ENCODE measurements at places on chromosomes 5 and 9. TPM values are rescaled to one million over a fixed set of nuclear protein-coding genes. Genes with fewer than 3 reads are reported as not detected.

DNA sequence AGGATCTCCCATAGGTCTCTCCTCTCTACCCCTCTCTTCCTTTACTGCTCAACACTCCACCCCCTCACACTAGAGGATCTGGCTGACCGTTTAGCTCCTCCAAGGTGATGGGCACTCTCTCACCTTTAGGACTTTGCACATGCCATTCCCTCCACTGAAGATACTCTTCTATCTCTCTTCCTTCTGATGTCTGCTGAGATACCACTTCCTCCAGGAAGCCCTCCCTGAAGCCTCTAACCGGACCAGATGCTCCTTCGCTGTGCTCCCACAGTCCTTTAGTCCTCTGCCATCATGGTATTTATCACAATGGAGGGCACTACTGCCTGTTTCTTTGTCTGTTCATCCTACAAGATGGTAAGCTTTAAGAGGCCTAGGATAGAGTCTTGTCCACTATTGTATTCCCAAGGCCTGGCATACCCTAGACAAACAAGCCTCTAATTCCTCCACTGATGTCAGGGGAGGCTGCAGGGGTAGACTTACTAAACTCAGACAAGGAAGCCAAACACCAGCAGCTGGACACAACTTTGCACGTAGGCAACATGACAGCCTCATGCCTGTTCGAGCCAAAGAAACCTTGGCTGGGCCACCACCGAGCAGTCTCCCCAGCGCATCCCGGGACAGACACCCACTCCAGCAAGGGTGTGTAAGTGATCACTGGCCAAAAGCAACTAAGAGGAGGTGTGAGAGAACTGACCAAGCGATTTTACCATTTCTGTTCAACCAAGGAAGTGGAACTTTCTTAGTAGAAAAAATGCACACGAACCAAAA, 20.2 kb downstream of the ORM2 start:
- no peak for DNase-seq

DNA sequence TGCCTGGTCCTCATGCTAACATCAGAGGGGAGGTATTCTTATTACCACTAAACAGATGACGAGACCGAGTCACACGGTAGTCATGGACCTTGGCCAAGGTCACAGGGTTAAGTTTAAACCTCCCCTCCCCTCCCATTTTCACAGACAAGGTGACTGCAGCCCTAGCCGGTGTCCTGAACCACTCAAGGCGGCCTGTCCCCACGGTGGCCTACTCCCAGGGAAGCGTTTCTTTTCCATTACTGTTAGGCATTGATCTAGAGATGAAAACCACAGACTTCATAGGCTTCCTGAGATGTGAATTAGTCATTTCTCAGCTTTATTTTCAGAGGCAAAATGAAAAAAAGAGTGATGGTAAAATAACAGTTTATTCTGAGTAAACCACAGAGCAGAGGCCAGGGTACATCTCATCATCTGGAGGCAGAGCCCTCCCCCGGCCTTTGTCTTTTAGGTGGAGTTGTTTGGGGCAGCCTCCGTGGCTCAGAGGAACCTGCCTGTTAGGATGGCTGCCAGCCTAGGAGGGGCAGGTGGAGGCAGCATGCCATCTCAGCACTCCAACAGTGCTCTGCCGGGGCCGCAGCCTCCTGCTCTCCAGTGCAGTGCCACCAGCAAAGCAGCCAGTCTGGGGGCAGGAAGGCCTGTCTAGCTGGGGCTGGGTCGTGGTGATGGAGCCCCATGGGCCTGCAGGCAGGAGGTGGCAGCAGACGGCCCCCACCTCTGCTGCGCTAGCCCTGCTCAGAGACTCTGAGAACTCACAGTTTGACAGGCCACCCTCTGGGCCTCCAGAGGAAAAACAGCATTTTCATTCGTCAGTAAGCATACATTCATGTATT, 71.2 kb downstream of the RAPGEF1 start:
- DNase-seq: no peak

GRCh38 chr9:34010979-34011378, 37.7 kb downstream of the UBAP2 start:
- DNase-seq: no peak

TAF11L5 gene
- total RNA-seq: not detected

DNA sequence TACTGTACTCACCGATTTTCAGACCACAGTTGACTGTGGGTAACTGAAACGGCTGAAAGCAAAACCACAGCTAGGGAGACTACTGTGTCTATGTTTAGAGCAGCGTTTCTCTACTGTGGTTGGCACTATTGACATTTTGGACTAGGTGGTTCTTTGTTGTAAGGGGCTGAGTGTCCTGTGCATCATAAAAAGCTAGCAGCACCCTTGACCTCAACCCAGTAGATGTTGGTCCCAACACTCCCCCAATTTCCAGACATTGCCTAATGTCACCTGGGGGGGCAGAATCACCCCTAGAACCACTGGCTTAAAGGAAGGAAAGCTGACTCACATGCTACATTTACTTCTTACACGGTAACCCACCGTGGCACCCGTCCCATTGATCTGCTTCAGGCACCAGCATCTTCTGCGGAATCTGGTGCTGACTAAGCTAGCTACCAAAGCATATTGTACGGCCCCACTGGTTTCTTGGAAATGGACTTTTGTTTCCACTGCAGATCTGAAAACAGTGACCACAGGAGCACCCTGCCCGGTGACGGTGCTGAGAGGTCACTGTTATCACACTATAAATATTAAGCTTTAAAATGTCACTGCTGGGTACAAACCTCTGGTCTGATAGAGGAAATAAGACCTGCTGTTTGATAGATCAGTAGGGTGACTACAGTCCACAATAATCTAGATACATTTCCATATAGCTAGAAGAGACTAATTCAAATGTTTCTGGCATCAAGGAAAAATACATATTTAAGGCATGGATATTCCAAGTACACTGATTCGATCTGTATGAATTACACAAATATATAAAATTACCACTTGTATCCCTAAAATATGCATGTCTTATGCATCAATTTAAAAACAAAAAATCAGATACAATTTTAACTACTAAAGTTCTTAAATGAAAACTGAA, 151.4 kb downstream of the HSD17B3 start:
- no peak for DNase-seq

- DNase-seq: no peak
Measured at GRCh38 chr5:25458628-25459027, 813.9 kb upstream of the CDH10 start.

DNA sequence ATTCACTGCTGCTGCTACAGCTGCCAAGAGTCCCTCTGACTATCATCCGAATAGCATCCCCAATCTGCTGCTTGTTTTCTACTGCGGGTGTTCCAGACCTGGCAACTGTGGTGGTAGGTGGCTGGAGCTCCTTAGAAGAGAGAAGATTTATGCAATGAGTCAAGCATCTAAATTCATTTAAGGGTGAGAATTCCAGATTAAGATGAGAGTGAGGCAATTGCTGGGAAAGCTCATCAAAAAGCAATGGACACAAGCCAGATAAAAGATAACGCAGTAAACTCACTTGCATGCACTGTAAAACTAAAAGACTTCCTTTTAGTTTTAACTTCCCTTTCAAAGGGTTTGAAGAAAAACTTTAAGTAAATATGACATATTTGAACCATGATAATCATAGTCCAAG, 3.9 kb downstream of the PLK2 start:
- DNase-seq: no peak

- DNase-seq: no peak
Measured at GRCh38 chr9:19939734-19940278, 151.0 kb upstream of the SLC24A2 start.

DNA sequence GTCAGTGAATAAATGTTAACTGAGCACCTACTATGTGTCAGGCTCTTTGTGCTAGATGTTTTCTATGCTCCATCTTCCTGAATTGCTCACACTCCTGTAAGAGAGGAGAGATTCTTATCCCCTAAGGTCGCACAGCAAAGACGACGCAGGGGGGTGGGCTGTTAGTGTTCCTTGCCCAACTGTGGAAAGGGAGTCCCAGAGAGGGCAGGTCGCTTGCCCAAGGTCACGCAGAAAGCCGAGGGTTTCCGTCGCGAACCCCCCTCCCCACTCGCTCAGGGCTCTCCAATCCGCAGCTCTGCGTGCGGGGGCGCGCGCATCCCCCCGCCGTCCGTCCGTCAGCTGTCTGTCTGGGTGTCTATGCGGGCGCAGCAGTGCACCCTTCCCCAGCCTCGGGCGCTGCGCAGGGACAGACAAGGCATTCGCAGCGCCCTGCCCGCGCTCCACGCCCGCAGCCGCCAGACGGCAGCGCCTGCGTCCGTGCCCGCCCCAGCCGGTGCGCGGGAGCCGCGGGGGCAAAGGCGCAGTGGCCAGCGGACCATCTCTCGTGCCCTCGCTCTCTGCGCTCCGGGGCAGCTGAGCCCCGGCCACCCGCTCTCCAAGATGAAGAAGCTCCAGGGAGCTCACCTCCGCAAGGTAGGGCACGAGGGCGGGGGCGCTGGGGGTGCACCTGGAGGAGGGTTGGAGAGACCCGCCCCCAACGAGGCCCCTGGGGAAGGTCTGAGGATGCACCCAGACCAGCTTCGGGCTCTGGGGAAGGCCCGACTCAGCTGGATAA, at the start of gene SLC6A7:
Gene SLC6A7, plus strand, starts transcription at position 335 of the 775 bp plus-strand sequence. Its CDS starts 266 bp downstream, at position 601.
- no peak for DNase-seq

Measured in Right ventricle myocardium inferior (tissue), 1 donor.